Left hindlimb (tissue), 1 donor: ENCODE measurements at places on chromosomes 3 and 15.
A peak's percentile ranks its signal among the peaks of the same experiment; 100 is the strongest.

DNA sequence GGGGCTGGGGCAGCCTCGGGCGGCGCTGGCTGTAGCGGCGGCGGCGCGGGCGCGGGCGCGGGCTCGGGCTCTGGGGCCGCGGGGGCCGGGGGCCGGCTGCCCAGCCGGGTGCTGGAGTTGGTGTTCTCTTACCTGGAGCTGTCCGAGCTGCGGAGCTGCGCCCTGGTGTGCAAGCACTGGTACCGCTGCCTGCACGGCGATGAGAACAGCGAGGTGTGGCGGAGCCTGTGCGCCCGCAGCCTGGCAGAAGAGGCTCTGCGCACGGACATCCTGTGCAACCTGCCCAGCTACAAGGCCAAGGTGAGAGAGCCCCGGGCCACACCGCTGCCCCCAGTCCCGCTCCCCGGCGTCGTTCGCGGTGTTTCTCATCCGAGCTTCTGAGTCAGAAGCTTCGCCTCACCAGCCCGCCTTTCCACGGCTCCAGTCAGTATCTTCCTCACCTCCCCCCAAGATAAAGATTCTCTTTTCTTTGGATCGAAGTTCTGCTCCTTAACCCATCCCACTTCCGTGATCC is 600 bp downstream of the FBXO45 start:
- no peak for DNase-seq

DNA sequence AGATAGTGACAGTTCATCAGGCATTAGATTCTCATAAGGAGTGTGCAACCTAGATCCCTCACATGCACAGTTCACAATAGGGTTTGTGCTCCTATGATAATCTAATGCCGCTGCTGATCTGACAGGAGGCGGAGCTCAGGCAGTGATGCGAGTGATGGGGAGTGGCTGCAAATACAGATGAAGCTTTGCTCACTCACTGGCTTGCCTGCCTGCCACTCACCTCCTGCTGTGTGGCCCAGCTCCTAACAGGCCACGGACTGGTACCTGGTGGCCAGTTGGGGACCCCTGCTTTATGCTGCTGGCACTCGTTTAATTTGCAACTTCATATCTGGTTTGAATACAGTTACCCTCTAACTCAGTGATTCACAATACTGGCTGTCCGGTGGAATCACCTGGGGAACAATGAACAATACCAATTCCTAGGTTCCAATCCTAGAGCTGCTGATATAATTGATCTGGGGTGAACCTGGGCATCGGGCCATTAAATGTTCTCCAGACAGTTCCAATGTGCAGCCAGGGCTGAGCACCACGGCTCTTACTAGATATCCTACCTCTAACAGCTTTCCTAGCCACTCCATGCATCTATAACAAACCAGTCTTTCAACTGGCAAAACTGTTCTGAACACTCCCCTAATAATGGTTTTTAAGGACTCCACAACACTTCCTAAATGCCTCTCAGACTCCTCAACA is 131.4 kb downstream of the ATP1B3 start:
- no peak for DNase-seq

- DNase-seq: no peak
Measured at GRCh38 chr15:73990250-73991005, 1.7 kb downstream of the STOML1 start.

GRCh38 chr15:92733934-92734521 is 78.5 kb upstream of the FAM174B start:
- peak; percentile 76 for DNase-seq

DNA sequence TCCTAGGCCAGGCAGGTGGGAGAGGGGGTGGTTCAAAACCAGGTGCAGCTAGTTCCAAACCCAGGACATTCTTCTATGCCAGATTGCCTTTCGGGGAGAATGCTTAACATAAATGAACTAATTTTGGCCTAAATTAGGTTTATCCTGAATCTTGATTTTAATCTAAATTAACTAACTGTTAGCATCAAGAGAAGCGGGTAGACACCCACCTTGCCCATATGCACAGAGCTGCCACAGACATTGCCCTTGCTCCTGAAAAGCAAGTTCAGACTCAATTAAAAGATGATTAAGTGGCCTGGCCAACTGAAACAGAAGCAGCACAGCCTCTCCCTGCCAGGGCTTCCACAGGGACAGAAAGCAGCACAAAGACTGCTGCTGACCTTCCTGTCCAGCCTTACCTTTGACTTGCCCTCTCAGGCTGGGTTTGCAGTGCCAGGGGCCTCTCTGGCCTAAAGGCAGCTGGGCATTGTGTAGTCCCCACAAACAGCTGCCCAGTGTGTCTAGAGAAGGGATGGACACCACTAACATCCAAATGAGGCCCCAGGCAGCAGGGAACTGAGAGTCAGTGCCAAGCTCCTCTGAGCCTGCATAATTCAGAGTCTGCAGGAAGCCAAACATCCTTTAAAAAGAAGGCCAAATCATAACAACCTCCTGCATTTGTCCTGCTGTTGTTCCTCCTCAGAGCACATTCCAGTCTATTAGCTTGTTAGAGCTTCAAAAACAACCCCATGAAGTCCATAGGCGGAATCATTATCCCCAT is 15.4 kb upstream of the OXTR start:
- DNase-seq: no peak

- no peak for DNase-seq
Measured at GRCh38 chr3:29892976-29893554, 612.2 kb downstream of the RBMS3 start.

GRCh38 chr3:94024385-94024784 is 4.0 kb downstream of the STX19 start:
- no peak for DNase-seq

DNA sequence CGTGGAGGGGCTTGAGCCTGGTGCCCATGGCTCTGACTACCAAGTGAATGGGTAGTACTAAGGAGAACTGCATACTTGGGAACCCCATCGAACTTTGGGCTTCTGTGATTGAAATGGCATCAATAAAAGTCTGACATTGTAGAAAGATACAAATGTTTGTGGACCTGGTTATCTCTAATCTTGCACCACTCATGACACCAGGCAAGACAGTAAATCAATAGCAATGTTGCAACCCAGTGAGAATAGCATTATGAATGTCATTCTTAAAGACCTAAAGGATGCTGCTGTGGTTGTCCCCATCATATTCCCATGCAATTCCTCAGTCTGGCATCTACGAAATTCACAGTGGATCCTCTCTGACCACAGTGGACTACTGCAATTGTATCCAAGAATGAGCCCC is 233.6 kb upstream of the LYSMD4 start:
- no peak for DNase-seq

DNA sequence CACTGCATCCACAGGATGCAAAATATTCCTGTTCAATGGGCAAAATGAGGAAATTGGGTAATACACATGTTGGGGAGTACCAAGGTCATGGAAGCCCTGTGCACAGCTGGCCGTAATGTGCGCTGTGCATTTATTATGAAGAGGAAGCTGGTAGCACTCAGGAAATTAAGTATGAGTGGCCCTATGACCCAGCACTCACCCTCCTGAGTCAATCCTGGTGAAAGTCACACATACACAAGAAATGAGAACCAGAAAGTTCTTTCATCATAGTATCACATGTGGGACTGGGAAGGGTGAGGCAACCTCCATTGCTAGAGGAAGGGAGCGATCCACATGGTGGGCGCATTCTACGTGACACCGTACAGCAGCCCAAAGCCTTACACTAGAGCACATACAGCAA is 11.4 kb upstream of the PRR20G start:
- DNase-seq: no peak

DNA sequence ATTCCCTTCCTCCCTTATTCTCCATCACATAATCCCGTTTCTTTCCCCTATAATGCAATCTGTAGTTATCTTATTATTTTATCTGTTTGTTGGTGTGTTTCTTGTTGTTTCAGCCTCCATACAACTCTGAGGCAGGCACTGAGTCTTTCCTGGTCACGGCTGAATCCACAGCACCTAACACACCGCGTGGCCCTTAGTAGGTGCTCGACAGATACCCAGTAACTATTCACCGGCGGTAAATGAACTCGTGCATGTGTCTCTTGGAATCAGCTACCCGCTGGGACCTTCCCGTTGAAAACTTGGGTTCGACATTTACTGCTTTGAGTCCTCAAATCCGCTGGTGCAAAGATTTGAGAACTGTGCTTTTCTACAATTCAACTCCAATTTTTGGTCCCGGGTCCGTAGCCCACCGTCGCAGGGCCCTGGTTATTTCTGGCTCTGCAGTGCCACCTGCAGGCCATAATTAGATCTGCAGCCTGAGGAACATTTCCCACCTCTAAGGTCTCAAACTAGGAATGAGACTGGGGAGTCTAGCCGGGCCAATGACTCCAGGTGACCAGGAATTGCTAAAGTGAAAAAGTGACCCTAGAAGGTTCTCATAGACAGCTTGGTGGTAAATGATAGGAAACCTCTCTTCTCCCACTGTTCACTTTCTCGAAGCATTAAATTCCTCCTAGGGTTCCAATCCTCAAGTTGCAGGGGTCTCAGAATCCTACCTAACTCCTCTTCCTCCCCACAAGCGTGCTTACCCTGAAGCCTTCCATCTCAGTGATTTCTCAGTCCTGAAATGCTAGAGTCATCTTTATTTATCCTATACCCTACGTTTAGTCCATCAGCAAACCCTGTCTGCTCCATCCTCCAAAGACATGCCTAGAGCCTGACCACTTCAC is 40.0 kb upstream of the TRH start:
- no peak for DNase-seq

GRCh38 chr3:100106531-100107141 is 7.7 kb downstream of the FILIP1L start:
- DNase-seq: no peak

DNA sequence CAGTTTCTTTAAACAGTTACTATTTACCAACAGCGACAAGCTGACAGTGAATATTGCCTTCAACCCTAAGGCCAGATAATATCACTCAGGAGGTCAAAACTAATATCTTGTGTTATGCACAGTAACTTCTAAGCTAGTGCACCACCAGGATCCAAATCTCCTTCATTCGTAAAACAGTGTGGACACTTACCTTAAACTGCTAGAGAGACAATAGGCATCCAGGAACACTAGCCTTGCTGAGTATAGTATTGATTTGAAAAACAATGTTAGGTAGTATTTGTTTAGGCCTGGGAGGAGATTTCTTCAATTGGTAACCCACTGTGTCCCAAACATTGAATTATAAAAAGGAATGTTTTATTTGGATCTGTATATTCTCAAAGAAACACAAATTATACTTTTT is 707.9 kb upstream of the UBE2E2 start:
- no peak for DNase-seq

GRCh38 chr3:67401921-67402320 is 252.5 kb downstream of the SUCLG2 start:
- no peak for DNase-seq

- DNase-seq: no peak
Measured at GRCh38 chr3:52774066-52774713, 3.2 kb upstream of the ITIH1 start.

- no peak for DNase-seq
Measured at GRCh38 chr3:37981348-37981664, 9.3 kb upstream of the VILL start.

GRCh38 chr3:52087731-52088130 is 31.4 kb upstream of the DUSP7 start:
- DNase-seq: peak; percentile 30

GRCh38 chr15:91790836-91791235 is 62.7 kb upstream of the SLCO3A1 start:
- DNase-seq: peak; percentile 28

DNA sequence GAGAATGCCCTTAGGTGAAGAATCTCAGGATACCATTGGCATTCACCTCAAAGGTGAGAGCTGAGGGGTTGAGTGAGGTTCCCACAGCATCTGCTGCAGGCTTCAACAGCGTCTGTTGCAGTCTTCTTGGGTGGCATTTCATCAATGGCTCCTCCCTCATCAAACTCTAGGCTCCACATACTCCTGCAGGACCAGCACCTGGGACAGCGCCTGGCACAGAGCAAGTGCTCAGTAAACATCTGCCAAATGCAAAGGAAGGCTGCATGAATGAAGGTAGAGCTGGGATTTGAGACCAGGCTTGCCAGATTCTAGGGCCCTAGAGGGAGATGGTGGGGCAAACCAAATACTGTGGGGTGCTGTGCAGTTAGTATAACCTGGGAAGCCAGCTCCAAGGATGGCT is 9.6 kb downstream of the TRH start:
- no peak for DNase-seq

DNA sequence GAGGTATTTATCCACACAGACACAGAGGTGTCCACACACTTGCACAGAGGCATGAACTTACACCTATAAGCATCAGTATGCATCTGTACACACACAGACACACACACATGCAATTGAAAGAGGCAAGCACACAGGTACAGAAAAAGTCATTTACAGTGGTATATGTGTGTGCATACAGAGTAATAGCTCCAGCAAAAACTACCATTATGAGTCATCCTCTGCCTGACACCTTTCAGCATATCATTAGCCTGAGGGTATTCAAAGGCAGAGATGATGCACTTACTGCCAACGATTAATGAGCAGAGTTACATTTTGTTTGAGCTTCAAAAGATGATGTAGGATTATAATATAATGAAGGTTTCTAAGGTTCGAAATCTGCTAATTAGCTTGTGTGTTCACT is 100.3 kb upstream of the TPRG1 start:
- DNase-seq: no peak

- DNase-seq: no peak
Measured at GRCh38 chr3:134035836-134036235, 6.1 kb upstream of the SLCO2A1 start.

DNA sequence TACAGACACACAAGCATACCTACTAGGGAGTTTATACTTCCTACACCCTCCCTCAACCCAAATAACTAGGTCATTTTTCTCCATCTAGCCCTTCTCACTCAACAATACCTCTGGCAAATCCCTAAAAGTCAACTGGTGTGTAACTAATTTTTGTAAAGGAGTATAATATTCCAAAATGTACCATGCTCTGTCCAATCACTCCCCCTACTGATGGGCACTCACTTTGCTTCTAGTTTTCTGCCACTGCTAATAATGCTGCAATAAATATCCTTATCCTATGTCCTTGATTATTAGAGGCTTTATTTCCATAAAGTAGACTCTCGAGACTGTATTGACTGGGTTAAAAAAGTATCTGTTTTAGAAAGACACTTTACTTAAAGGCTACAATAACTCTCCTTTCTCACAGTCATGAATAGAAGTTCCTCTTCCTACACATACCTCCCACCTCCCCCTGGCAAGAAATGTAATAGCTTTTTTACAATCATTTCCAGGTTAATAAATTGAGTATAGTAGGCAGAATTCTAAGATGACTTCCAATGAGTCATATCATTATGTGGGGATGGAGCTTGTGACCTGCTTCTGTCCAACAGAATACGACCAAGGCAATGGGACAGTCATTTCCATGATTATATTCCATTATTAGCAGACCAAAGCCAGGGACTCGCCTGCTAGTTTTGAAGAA is 30.0 kb downstream of the SHQ1 start:
- DNase-seq: no peak

DNA sequence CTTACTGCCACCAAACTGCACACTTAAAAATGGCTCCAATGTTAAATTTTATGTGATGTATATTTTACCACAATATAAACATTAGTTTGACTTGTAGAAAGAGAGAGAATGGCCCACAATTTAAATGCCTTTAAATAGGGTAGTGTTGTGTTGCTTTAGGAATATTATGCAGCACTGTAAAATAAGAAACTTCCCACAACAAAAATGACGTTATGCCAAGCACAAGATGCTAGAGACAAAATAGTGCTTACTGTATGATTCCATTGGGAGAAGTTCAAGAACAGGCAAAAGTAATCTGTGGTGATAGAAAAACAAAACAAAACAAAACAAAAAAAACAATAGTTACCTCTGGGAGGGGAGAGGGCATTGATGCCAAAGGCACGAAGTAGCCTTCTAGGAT is 91.3 kb downstream of the MEGF11 start:
- no peak for DNase-seq
